ENCODE measurements at places on chromosomes 2 and 18. TPM values are rescaled to one million over a fixed set of nuclear protein-coding genes. Genes with fewer than 3 reads are reported as not detected.

Gene TCF23
- polyA plus RNA-seq: 31.7 TPM

Gene SPATA3
- polyA plus RNA-seq: not detected

Gene CRACDL
- polyA plus RNA-seq: 1.7 TPM

Gene PHOSPHO2
- 2.4 TPM for polyA plus RNA-seq
